Kidney epithelial cell (primary cell): ENCODE measurements at places on chromosomes 5 and 9.

- no peak for DNase-seq
Observed at GRCh38 chr5:93621327-93621798, 38.3 kb downstream of the NR2F1 start.

GRCh38 chr9:135394131-135394530 lies 85.5 kb upstream of the PPP1R26 start:
- no peak for DNase-seq

DNA sequence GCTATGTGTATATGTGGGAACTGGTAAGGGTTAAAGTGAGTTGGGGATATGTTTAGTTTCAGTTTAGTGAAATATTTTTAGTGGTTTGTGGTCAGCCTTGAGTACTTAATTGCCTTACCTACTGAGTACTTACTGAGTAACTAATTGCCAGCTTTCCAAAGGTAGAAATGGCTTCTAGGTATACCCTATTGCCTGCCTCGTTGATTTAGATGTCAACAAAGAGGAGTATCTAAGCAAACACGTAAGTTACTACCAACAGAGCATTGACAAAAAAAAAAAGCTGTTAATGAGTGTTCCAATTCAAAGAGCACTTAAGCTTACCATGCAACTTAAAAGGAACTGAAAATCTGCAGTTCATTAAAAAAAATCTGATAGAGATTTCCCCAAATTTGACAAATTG lies 8.8 kb downstream of the ATP10B start:
- peak; percentile 65 for DNase-seq

DNA sequence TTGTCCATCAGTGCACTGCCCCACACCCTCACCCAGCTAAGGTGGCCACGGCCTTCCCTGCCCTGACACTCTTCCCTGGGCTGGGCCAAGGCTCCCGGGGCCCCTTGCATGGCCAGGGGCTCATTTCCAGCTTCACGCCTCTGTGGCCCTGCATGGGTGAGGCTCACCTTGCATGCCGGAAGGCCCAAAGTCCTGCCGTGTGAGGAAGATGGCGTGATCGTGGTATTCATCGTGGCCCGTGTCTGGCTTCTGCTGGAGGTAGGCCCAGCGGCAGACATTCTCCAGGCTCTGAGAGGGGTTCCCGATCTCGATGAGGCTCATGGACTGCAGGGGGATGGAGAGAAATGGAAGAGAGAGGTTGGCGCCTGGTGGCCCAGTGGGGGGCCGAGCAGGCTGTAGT lies 98.4 kb downstream of the ZNF354C start:
- no peak for DNase-seq

GRCh38 chr5:128681764-128682592 lies 143.9 kb upstream of the FBN2 start:
- no peak for DNase-seq

- DNase-seq: no peak
Observed at GRCh38 chr9:4640027-4640426, 22.1 kb upstream of the PLPP6 start.

DNA sequence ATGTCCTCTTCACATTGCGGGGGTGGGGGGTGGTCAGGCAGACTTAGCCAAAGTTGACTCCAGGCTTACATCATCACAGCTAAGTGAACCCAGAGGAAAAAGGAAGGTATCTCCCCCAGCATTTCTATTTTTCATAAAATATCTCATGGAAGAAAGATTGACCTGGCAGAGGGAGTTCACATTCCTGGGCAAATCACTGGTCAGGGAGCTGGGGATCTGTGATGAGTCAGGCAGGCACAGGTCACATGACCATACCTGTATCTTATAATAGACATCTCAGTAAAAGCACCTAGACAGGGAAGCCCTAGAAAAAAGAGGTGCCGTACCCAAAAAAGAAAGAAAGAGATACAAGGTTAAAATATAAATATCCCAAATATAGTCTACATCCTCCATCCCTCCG lies 57.3 kb upstream of the WWC1 start:
- DNase-seq: no peak
